ENCODE measurements at places on chromosomes 7 and 10.

DNA sequence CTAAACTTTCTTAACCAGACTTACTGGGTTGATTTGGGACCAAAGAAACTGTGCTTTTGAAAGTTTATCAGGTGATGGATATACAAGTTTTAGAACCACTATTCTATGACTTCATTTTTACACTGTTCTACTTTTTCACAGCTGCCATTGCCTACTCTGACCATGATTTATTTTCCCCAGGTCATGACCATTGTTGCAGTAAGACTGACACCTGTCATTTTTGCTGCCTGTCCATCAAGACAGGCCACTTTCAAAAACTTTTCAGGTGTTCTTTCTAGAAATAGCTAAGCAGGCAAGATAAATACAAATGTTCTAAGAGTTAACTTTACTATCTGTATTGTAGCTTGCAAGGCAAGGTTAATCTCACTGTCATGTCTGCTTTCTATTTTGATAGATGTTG lies 147.9 kb upstream of the SEMA3C start:
- DNase-seq = no peak

DNA sequence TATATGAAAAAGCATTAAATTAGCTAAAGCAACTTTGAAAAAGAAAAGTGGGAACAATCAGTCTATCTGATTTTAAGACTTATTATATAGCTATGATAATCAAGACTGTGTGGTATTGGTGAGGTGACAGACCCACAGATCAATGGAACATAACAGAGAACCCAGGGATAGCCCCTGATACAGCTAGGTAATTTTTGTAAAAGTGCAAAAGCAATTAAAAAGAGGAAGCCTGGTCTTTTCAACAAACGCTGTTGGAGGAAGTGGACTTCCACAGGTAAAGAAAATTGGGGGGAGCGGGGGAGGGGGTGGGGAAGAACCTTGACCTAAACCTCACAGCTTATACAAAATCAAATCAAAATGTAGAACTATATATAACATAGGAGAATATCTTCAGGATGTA lies 45.4 kb downstream of the GNA12 start:
- no peak for DNase-seq

DNA sequence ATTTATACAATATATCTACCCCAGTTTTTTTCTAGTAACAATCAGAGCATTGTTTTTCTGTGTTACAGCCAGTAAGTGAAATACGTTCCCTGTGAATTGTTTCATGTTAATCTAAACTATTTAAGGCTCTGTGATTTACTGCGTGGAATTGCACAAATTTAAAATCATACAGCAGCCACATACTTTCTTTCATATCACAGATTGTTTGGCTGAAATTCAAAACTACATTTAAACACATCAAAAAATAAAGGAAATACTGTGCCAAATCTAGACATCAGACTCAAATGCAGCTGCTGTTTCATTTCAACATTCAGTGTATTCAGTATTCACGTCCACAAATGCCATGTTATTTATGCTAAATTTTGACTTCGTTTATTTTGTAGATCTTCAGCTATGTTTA lies 242.6 kb upstream of the HGF start:
- no peak for DNase-seq

DNA sequence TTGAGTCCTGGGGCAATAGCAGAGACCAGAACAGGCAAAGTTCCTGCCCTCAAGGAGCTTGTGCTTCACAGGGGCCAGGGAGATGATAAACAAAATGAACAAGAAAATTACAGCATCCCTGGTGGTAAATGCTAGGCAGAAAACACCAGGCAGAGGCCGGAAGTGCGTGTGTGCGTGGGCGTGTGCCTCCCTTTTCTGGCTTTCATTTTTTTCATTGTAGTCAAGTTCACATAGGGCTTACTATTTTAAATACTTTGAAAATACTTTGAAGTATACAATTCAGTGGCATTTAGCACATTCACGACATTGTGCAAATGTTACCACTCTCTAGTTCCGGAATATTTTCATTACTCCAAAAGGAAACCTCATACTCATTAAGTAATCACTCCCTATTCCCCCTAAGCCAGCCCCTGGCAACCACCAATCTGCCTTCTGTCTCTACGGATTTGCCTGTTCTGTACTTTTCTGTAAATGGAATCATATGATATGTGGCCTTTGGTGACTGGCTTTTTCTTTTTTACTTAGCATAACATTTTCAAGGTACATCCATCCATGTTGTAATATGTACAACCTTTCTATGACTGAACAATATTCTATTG lies 88.1 kb upstream of the PDCD4 start:
- DNase-seq = peak; percentile 70

DNA sequence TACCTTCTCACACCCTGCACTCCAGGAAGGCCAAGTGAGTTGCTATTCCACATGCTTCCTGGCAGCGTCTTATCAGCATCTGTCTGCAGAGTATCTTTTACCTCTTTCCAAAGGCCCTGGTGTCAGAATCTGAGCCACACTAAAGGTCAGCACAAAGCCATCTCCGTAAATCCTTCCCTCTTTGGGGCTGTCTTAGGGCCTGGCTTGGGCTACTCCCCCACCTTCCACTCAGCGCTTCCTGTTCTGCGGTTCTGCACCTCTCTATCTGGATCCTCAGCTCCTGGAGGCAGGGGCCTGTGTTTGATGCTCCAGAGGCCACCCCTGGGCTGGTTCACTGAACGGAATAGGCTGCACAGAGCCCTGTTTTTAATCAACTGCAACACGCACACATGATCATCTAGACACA lies 334.8 kb upstream of the GALNT17 start:
- no peak for DNase-seq

GRCh38 chr7:29924684-29925083 lies 64.9 kb downstream of the SCRN1 start:
- no peak for DNase-seq

DNA sequence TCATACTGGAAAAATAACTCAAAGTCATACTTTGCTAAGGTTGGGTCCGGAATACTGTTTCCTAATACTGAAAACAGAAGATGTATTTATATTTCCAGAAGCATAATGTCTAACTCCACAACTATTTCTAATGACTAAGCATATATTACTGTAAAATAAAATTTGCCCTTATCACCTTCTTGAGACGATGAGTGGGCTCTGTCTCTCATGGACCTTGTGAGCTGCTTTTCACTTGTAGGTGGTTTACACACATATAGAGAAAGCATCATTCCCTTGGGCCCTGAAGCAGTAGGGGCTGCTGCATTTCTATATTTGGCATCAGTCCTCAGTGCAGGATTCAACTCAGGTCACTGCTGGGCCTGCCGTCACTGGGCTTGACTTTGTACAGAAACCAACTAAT lies 10.7 kb upstream of the FAM13C start:
- no peak for DNase-seq

DNA sequence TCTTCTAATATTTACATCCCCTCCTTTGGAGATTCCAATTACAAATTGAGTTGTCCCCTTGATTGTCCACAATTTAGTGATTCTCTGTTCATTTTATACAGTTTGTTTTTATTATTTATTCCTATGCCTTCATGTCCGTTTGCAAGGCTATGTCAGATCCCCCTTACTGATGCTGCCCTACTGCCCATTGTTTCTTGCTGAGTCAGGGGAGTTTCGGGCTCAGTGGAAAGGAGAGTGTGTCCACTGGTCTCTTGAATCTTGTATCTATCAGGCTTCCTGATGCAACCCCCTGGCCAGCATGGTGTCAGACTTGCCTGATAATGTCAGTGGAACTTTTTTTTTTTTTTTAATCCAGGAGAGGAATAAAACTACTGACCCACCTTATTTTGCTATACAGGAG lies 384.4 kb downstream of the CDC14C start:
- DNase-seq = no peak

- DNase-seq = no peak
Observed at GRCh38 chr7:154928136-154929005, 74.6 kb downstream of the PAXIP1 start.

DNA sequence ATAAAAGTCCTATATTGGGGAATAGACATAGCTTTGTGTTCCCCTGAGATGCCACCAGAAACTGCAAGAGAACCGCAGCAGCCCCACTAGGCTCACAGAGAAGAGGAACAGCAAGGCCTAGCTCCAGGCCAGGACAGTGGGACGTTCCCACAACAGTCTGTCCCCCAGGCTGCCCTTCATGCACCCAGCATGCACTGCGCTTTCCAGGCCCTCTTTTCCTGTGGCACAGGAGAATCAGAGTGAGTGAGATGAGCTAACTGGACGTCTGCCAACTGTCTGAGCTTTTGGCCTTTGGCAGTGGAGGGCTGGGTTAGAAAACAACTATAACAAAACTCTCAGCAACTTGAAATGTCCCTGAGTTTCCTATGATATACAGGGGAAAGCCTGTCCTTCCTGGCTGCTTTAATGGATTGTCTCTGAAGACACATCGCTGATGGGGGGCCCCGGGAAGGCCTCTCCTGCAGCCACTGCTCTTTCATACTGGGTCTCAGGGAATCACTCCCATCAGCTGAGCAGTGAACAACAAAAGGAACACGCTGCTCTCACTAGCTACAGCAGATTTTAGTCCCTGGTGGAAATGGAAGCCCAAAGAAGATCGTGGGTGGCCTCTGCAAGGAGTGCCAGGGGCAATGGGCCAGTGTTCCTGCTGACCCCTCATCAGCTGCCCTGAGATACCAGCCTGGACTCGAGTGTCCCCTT lies 53.5 kb downstream of the PODXL start:
- no peak for DNase-seq

- DNase-seq = no peak
Observed at GRCh38 chr7:104272767-104273384, 55.5 kb upstream of the LHFPL3 start.

DNA sequence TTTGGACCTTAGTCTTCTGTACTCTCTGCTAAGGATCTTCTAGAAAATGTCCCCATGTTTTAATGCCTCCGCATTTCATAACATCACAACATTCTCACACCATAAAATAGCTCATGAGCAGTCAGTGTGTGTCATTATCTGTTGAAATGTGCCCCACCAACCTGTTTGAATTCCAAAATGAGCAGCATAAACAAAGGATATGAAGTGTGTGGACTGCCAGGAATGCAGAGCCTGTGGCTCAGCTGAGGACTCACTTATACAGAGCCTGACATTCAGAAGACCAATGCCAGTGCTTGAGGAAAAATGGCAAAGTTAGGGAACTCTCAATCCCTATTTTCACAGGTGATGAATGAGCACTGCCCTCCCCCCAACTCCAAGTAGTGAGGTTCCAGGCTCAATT lies 621.4 kb downstream of the POM121L12 start:
- no peak for DNase-seq

- no peak for DNase-seq
Observed at GRCh38 chr7:27151931-27152815, at the start of gene HOXA3. HOXA3 (minus strand) TSS chr7:27152583; CDS start chr7:27110640, 41,943 bp downstream.

DNA sequence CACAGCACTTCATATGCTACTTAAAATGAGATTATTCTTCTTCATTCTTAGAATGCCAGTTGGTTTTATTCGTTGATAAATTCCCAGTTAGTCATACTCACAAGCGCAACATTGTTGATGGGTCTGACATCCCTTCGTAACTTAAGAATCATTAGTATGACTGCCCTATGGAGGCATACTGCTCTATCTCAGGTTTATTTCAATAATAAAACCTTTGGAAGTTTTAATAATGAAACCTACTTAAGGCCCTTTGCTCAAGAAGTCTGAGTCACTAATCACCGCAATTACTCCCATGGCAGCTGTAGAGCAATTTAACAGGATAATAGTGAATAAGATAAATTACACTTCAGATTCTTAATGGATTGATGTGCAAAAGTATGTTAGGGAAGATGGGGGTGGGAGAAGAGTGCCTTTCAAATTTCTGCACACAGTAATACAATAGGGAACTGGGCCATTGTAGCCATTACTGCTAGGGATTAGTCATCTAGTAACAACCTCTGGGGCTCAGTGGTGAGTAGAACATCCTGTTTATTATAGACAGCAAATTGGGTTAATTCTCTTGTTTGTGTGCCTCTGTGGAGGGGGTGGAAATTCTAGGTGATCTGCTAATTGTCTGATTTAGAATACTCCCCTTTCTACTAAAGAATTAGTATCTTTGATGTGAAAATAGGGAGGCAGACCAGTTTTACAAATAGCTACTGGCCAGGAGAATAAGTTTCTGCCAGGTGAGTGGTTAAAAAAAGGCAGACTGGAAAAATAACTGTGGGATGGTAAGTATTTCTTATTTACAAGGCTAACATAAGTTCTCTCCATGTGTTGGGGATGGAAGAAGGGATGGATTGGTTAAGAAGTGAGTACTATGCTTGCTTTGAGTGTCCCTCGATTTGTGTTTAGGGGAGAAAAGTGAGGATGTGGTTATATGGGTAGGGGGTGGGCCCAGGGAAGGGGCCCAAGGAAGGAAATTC lies 74.5 kb upstream of the VKORC1L1 start:
- no peak for DNase-seq

GRCh38 chr10:109866995-109867635 lies 56.2 kb downstream of the XPNPEP1 start:
- DNase-seq = no peak

- DNase-seq = no peak
Observed at GRCh38 chr7:28586736-28587135, 174.4 kb downstream of the CREB5 start.

DNA sequence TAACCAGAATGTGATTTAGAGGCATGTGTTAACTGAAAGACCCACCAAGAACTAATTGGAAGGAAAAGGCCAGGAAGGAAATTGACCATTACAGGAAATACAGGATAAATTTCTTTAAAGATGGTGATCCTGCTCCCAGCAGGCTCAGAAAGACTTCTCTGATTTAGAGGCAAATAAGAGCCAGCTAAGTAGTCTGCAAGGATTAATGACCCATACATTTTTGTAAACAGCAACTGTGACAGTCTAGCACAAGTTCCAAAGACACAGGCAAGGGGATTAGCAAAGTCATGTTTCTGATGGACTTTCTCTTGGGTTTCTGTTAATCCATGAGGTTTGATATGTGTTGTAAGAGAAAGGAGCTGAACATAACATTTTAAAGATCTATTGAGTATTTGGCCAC lies 425.0 kb downstream of the HTR7 start:
- no peak for DNase-seq

DNA sequence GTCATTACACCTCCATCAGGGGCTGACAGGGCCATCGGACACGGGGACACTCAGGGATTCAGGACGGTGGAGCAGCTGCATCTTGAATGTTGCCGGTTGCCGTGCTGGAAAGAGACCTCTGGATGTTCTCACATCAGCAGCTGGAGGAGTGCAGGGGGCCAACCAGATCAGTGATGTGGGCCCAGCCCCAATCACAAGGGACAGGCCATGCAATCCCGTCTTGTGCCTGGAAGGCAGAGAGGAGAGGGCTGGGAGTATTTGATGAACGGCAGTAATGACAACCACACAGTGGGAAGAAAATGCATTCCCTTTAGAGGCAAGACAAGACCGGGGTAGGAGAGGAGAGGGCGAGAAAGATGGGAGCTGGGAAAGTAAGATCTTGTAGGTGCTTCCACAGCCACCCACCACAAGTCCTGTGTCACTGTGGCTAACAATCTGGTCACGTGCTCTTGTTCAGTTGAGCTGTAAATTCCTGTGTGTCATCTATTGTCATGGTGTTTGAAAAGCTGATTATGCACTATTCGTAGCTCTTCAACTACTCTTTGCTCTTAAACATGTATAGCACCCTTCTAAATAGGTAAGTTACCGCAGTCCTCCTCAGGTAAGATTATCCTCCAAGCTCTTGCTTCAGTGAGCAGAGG lies 85.9 kb upstream of the LEP start:
- no peak for DNase-seq

- DNase-seq = no peak
Observed at GRCh38 chr7:55131142-55131929, 112.5 kb downstream of the EGFR start.

All from stimulated activated CD4-positive, alpha-beta T cell treated with anti-CD3 and anti-CD28 coated beads, TNF-alpha, amount 100 ng/mL, for 24 hours (primary cell).